ENCODE measurements at places on chromosomes 1 and 21.

DNA sequence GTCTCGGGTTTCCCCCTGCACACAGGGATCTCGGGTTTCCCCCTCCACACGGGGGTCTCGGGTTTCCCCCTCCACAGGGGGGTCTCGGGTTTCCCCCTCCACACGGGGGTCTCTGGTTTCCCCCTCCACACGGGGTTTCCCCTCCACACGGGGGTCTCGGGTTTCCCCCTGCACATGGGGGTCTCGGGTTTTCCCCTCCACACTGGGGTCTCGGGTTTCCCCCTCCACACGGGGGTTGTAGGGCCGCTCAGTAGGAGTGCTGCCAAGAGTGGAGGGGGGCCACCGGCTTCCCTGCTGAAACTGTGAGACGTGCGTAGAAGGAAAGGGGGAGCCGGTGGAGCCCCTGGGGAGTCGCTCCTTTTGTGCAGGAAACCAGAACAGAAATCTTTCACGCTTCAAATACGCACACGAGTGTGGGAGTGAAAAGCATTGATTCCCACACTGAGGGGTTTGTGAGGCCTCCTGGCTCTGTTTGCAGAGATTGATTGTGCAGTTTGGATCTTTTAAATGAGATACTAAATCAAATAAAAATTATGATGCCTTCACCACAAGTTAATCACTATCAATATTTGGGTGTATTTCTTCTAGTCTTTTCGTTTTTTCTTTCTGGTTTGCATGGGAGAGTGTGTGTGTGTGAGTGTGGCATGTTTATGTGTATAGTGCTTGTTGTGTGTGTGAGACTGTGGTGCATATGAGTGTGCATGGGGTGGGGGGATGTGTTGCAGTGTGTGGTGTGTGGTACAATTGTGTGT, 54.3 kb upstream of the TRAPPC10 start:
- no peak for DNase-seq

GRCh38 chr1:89484092-89485038, 40.3 kb upstream of the LRRC8B start:
- no peak for DNase-seq

- no peak for DNase-seq
These were observed 21.0 kb upstream of the CXADR start for GRCh38 chr21:17491716-17492414.

DNA sequence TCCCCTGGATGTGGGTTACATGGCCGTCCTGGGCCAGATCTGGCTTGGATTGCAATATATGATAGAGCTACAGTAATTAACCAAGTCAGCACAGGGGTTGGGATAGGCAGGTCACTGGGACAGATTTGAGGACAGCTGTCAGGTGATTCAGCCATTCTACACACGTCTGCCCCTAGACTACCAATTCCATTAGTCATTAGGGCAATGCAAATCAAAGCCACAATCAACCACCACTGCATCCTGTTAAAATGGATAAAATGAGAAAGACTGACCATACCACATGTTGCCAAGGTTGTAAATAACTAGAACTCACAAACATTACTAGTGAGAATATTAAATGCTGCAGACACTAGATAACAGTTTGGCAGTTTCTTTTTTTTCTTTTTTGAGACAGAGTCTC, 16.0 kb downstream of the C21orf58 start:
- DNase-seq = no peak

GRCh38 chr1:54551891-54552290, 3.9 kb downstream of the ACOT11 start:
- DNase-seq = no peak

DNA sequence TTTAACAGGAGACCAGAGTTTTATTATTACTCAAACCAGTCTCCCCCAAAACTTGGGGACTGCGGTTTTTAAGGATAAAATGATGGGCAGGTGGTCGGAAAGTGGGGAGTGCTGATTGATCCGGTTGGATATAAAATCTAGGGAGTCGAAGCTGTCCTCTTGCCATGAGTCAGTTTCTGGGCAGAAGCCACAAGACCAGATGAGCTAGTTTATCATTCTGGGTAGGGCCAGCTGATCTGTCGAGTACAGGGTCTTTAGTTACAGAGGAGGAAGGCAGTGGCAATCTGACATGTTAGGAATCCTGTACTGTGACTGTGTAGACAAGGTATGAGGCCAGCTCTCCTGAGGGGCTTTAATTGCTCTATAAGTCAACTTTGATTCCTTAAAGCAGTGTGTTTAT, 22.9 kb upstream of the FOXE3 start:
- DNase-seq = no peak

- peak; percentile 58 for DNase-seq
These were observed 36.7 kb downstream of the ERI3 start for GRCh38 chr1:44318097-44319088.

DNA sequence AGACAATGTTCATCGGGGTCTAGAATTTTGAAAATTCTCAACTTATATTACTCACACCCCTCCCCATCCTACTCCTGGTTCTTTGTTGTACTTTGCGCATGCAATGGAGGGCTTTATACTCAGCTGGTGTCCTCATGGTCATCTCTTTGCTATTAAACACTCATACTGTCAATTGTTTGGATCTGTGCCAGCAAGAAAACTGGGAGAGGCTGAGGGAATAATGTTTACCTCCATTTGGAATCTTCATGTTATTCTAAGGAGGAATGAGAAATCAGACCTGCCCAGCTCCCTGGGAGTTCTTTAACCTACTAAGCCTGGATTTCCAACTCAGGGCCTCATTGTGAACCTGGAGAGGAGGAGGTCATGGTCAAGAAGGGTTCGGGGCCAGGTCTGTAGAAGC, 143.9 kb upstream of the DNAH14 start:
- DNase-seq = no peak

DNA sequence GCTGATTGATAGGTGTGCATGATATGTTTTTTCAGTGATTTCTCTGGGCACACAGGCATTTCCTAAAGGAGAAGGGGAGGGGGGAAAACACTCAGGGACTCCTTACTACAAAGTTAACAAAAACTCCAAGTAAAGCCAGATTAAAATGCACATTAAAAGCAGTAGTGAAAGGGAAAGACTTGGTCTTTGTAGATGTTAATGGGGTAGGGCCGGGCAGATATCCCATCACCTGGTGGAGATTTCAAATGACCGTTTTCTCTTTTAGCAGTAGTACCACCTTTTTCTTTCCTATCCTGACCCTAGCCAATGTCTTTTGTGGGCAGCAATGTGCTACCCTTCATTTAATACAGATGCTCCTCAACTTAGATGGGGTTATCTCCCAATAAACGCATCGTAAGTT, 32.5 kb downstream of the RTCA start:
- DNase-seq = no peak

DNA sequence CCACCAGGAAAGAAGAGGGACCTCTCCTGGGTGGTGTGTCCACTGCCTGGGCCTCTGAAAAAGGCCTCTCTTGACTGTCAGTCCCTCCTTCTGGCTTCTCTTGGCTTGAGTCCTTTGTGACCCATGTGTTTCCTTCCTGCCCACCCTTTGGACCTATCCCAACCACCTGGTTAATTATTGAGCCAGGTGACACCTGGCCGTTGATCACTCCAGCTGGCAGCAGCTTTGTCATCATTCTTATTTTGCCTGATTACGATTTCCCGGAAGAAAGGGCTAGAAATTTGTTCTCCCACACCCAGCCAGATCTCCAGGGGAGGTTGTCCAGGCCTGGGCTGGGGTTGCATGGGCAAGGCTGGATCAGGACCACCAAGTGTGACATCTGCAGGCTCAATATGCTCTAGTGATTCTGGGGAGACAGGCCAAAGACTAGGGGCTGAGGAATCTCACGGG, 24.8 kb downstream of the CSF1 start:
- no peak for DNase-seq

DNA sequence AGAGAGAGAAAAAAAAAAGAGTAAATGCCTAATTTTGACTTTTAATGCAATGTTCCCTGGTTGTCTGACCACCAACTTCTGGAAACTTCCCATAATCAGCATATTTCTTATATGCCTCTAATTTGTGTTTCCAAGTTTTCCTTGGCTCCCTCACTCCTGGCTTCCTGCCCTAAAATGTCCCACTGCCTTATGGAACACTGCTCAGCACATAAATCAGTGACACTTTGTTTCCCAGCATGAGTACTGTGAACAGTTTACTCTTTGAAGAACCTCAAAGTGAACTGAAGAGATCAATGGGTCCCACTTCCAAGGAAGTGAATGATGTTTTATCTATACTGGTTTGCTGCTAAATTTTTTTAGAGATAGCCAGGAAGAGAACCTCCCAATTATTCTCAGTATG, 271.3 kb upstream of the PRMT6 start:
- DNase-seq = no peak

- DNase-seq = peak; percentile 40
These were observed 4.4 kb upstream of the ADAMTS1 start for GRCh38 chr21:26849428-26850115.

DNA sequence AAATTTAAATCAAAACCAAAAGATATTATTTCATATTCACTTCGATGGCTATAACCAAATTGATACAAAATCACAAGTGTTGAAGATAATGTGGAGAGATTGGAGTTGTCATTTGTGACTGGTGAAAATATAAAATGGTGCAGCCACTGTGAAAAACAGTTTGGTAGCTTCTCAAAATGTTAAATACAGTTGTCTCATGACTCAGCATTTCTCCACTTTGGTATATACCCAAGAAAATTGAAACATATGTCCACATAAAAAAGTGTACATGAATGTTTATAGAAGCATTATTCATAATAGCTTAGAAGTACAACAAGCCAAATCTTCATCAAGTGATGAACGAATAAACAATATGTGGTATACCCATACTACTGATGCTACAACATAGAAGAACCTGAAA, 318.5 kb downstream of the BRINP3 start:
- no peak for DNase-seq

DNA sequence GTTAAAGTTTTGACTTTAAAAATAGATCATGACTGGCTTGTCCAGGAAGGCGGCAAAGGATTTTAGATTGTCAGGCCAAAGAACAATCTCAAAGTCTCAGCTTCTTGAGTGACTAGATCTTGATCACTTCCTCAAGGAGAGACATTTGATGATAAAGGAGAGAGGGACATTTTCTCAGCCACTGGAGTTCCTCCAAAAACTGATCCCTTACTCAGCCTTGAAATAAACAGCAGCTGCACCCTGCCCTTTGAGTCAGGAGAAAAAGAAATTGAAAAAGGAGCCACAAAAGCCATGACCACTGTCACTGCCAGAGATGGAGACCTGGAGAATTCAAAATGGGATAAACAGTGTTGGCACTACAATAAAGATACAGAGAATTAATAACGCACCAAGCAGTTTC, 288.4 kb upstream of the PRMT6 start:
- DNase-seq = no peak

GRCh38 chr21:29306920-29307319, 8.2 kb downstream of the BACH1 start:
- DNase-seq = no peak

GRCh38 chr1:51952638-51953037, 37.9 kb downstream of the RAB3B start:
- DNase-seq = no peak

- no peak for DNase-seq
These were observed 22.9 kb downstream of the SUSD4 start for GRCh38 chr1:223341121-223341520.

DNA sequence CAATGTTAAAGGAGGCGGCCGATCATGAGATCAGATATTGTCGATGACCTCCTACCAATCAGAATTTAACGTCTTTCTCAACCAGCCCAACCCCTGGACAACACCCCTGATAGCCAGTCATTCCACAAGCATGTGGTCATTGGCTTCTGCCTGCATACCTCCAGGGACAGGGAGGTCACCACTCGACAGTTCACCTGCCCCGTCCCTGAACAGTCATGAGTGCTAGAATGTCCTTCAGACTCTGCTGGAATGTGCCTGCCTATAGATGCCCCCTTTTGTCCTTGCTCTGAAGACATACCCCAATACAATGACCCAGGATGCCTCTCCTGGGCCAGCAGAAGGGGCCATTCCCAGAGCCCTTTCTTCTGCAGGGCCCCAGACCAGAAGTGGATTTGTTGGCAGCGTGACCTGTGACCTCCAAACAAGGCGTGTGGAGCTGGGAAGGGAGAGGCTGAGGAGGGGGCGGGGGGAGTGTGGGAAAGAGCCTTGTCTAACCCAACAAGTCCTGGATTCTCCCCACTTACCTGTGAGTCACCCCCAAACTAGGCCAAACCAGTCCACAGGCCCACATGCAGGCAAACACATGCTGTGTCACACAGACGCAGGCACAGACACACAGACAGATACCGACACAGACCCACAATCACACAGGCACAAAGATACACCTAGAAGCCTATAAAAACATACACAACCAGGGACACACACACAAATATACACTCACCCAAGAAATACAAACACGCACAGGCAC, 2.2 kb downstream of the CRYBG2 start:
- DNase-seq = no peak

DNA sequence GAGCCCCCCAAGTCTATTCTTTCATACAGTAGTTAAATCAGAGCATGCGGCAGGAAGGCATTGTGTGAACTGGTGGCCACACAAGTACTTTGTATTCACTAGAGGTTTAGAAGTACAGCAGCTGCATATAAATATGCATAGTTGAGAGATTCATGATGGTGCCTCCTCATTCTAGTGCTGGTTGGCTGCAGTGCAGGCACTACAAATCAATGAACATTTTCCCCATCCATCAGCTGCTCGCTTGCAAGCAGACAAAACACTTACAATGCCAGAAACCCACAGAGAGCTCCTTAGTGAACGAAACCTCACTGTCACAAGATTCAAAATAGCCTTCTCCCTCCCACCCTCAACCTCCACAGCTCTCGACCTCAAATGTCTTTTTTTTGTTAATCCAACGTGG, 726.2 kb downstream of the USP25 start:
- no peak for DNase-seq

DNA sequence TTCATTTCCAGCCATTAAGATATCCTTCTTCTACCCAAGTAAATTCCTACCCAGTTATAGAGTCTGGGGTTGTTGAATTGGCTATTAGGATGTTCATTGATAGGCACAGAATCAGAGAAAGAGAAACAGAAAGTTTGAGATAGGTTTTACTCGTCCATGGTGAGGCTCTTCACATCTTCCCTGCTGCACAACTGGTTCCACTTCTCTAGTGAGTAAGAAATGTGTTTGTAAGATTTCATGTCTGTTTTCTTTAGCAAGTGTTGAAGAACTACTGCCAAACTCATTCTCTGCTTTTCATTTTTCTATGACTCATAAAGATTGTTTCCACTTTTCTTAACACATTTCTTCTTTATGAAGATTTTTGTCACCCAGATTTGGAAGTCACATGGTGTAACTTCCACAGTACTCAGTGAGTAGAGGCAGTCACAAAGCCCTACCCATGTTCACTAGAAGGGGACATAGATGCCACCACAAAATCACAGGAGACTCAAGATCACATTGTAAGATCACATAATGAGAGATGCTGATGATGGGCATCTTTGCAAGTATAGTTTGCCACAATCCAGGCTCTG, 152.3 kb downstream of the SNX7 start:
- no peak for DNase-seq

DNA sequence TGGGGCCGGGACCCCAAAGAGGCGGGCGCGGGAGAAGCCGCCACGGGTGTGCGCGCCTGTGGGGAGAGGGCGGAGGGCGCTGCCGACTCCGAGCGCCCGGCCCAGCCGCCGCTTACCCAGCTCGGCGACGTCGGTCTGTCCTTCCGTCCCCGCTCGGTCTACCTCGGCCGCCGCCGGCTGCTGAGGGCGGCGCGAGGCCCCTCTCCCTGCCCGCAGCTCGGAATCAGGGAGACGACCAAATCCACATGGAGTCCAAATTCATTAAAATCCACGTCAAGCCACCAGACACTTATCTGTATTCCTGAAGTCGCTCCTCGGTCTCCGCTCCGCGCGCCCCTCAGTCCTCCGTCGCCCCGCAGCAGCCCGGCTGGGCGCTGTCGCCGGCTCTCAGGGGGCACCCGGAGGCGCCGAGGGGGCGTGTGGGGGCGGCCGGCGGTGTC, 637 bp downstream of the PLXNA2 start:
- peak; percentile 11 for DNase-seq

Data from CD4-positive, alpha-beta T cell treated with Interleukin-17A for 1 hour (primary cell).